SK-N-SH (cell line): ENCODE measurements at places on chromosomes 1 and 21. TPM values are rescaled to one million over a fixed set of nuclear protein-coding genes. Genes with fewer than 3 reads are reported as not detected.

DNA sequence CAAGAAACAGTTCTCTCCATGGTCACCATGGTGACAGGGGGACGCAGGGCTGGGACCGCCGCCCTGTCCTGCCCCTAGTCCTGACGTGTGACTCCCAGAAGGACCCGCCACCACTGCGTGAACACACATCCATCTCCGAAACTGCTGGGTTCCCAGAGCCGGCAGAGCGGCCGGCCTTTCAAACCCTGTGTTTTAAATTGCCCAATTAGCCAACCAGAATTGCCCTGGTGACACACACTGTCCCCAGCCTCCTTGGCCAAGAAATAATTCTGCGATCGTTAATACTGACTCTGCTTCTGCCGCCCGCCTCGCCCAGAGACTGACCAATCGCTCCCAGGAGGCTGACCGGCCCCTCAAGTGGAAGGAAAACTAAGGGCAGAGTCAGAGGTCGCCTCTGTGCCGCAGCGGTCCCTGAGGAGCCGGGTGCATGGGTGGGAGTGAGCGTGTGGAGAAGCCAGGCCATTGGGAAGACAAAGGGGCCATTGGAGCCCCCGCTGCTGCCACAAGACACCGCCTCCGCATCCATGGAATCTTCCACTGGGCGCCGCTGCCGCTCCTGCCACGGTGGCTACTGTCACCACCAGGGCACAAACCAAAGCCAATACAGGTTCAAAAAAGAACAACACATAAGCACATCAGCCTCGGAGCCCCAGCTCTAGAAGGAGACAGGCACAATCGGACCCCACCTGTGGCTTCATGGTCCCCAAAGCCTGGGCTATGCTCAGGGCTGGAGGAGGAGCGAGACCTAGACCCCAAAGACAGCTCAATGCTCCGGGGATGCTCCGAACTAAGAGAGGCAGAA, 273.2 kb downstream of the NPHP4 start:
- no peak for DNase-seq

- no peak for DNase-seq
Observed at GRCh38 chr1:57544345-57544744, 120.5 kb upstream of the DAB1 start.

DNA sequence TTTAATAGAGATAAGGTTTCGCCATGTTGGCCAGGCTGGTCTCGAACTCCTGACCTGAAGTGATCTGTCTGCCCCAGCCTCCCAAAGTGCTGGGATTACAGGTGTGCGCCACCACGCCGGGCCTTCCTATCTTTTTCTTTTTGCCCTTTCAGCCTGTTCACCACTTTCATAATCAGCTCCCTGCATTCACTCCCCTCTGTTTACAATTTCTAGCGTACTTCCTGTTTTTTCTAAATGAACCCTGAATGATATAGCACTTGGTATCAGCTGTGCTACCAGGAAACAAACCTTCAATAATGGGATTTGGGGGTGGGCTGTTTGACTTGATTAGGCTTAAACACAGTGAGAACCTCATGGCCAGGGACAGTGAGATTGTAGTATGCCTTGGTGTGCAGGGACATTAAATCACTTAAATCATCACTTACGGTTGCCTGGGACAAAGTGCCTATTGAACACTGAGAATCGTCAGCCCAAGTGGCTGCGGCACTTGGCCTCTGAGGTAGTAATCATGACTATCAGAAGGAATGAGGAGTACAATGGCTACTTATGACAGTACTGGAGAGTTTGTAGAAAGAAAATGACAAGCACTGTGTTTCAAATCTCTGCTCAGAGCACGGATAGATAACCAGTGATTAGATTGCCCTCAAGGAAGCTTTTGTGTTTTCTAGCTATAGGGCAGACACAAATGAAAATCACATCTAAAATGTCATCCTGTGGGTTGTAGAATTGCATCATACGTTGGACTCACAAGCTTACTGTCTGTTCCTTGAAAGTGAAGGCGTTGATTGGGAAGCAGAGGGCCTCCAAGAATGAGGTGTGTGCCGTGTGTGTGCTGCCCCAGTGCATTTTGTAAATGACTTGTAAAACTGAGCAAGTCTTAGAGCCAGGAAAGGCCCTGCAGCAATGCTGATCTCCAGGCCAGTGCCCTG, 661.8 kb downstream of the MATN1 start:
- DNase-seq = no peak

GRCh38 chr1:5571438-5571837, 420.8 kb downstream of the NPHP4 start:
- no peak for DNase-seq

- no peak for DNase-seq
Observed at GRCh38 chr1:202254454-202255252, 61.1 kb downstream of the LGR6 start.

- no peak for DNase-seq
Observed at GRCh38 chr1:47742890-47743760, 254.1 kb downstream of the TRABD2B start.

DNA sequence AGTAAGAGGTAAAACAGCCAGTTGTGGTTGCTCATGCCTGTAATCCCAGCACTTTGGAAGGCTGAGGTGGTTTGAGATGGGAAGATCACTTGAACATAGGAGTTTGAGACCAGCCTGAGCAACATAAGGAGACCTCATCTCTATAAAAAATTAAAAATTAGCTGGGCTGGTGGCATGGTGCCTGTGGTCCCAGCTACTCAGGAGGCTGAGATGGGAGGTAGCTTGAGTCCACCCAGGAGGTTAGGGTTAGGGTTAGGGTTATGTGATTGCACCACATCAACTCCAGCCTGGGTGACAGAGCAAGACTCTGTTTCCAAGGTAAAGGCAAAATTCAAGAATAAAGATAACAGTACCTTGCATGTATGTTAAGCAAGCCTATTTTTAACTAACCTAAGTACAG, 3.5 kb downstream of the SAMSN1 start:
- DNase-seq = no peak

DNA sequence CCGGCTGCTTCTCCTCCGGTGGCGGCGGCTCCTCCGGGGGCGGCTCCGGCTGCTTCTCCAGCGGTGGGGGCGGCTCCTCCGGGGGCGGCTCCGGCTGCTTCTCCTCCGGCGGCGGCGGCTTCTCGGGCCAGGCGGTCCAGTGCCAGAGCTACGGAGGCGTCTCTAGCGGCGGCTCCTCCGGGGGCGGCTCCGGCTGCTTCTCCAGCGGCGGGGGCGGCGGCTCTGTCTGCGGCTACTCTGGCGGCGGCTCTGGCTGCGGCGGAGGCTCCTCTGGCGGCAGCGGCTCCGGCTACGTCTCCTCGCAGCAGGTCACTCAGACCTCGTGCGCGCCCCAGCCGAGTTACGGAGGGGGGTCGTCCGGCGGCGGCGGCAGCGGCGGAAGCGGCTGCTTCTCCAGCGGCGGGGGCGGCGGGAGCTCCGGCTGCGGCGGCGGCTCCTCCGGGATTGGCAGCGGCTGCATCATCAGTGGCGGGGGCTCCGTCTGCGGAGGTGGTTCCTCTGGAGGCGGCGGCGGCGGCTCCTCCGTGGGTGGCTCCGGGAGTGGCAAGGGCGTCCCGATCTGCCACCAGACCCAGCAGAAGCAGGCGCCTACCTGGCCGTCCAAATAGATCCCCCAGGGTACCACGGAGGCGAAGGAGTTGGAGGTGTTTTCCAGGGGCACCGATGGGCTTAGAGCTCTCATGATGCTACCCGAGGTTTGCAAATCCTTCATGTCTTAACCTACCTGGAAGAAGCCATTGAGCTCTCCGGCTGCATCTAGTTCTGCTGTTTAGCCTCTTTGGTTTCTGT, 2.0 kb downstream of the LORICRIN start:
- DNase-seq = peak; percentile 69

- no peak for DNase-seq
Observed at GRCh38 chr1:29417147-29417858, 181.0 kb downstream of the PTPRU start.

- DNase-seq = no peak
Observed at GRCh38 chr1:204680051-204680450, 5.5 kb downstream of the LRRN2 start.

- DNase-seq = no peak
Observed at GRCh38 chr1:43034778-43035177, 76.1 kb upstream of the SLC2A1 start.

DNA sequence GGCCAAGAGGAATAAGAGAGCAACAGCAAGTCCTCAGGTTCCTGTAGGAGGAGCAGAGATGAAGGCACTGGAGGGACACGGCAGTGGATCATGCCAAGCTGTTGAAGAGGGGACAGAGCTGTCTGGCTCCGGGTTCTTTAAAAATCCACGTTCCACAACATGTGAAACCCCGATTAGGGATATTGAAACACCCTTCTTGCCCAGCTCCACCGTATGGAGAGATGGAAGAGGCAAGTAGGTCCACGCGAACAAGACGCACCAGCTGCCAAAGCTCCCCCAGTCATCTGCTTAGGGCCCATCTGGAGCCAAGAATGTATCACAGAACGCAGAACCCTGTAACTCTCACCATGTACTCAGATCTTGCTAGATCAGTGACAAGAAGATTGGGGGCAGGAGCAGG, 3.9 kb downstream of the C1orf198 start:
- no peak for DNase-seq

DNA sequence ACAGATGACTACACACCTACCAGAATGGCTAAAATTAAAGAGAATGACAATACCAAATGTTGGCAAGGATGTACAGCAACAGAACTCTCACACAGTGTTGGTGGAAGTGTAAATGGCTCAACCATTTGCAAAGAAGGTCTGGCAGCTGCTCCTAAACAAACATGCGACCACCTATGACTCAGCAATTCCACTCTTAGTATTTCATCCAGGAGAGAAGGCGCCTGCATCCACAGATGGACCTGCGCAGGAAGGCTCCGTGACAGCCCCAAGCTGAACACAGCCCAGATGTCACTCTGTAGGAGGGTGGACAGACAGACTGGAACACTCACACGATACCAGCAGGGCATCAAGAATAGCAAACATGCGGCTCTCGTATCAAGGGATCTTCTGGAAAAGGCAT, 6.7 kb downstream of the PTTG1IP start:
- DNase-seq = no peak

DNA sequence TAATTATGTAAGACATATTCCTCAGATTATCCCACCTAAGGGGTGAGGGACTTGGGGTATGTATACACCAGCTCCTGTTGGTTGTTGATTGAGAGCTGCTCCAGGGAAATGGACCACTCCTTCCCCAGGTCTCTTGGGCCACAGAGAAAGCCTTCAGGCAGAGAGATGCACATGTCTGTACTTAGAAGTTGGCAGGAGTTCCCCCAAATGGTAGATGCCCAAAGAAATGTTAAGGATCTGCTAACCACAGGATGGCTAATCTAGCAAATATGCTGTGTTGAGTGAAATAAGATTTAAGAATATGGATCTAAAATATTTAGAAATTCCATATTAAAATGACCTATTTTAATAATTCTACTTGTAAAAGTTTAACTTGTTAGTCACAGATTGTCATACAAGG, 100.8 kb upstream of the DNAH14 start:
- DNase-seq = no peak

DNA sequence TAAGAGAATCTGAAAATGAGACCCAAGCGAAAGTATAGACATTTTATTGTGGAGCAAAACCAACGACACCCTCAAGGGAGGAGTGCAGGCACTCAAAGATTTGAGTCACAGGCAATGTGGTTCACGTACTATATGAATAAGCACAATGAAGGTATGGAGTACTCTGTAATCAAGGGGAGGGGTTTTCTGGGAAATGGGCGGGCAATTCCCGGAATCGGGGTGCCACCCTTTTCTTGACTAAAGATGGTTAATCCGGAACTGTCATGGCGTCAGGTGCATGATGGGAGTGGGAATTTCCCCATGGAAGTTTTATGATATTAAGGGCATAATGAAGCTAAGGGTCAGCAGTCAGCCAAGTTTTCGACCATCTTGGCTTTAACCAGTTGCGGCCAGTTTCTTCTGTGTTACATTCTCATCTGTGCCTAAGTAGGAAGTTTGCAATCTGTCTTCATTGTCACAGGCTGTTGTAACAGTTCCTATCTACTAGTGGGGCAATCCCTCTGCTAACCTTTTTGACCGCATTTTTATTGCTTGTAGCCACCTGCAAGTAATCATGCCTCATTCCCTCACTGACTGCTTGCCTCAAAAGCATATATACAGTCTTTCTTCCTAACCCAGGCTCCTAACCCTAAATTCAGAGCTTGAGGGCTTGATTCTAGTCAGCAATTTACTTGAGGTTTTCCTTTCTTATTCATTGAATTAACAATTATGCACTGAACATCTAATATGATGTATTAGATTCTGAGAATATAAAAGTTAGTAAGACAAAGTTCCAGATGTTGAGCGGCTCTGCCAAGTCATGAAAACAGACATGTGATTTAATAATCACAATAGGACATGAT, 775 bp upstream of the AIM2 start:
- no peak for DNase-seq

DNA sequence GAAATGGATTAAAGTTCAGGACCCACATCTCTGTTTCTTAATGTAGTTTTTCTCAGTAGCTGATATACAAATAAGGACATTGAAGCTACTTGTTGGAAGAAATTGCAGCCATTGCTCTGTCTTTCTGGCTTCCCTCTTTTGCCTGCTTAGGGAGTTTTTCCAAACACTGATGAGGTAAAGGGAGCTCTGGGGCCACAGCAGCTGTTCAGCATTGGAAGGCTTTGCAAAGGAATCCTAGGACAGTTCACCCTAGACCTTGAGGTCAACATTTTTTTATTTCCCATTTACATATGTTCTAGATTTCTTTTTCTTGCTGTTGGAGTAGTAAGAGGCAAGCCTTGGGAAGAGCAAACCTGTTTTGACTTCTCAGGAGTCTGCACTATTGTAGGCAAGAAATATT, 126.9 kb upstream of the PLPPR5 start:
- no peak for DNase-seq

DNA sequence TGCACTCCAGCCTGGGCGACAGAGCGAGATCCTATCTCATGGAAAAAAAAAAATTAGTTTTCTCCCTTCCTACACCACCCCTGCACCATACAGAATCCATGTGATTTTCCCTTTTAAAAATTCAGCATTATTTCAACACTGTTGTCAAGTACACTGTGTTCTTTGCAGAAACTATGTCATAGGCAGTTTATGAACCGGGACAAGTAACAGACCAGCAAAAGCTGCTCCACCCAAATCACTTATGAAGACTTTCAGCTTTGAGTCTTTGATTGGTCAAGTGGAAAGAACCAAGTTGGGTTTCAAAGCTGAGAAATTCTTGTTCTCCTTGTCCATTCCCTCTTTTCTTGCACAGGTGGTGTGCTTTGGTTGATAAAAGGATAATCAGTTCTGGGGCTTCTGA, 173.0 kb downstream of the CDC7 start:
- DNase-seq = no peak

The JAM2 gene
- 8.3 and 8.4 TPM in 2 replicates for polyA plus RNA-seq

The TNFRSF4 gene
- polyA plus RNA-seq = not detected in 2 replicates

The TNFRSF9 gene
- polyA plus RNA-seq = 2.9 and 5.1 TPM in 2 replicates

The SLAMF1 gene
- not detected in 2 replicates for polyA plus RNA-seq

The SUSD4 gene
- polyA plus RNA-seq = 0.21 and 0.31 TPM in 2 replicates

The OR2T3 gene
- polyA plus RNA-seq = not detected in 2 replicates

The XPR1 gene
- 7.9 and 11.5 TPM in 2 replicates for polyA plus RNA-seq

The RGSL1 gene
- polyA plus RNA-seq = not detected in 2 replicates

The CACNA1S gene
- not detected in 2 replicates for polyA plus RNA-seq

The URB2 gene
- 8.2 and 11.3 TPM in 2 replicates for polyA plus RNA-seq

The OR2T1 gene
- not detected in 2 replicates for polyA plus RNA-seq
